ENCODE measurements at places on chromosomes 1 and 21. TPM values are rescaled to one million over a fixed set of nuclear protein-coding genes. Genes with fewer than 3 reads are reported as not detected.

GRCh38 chr1:230407351-230407750 lies 18.8 kb downstream of the PGBD5 start:
- H3K27ac ChIP-seq: no peak overlapping the region
- H3K27me3 ChIP-seq: no peaks in the 10 kb centered on the region
- H3K4me3 ChIP-seq: no peak overlapping the region

DNA sequence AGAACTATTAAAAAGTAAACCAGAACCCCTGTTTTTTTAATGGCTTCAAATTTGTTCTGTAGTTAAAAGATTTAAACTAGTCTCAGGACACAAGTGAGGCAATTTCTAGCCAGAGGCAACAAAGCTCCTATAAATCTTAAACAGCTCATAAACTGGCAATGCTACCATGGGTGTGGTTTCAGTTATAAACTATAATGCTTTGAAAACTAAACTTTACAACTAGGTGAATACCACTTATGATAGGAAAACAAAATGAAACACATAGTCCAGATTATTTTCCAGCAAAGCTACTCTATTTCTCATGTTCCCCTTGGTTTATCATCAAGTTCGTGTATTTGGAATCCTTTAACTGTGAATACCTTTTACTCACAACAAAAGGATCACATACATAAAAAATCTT lies 282.5 kb downstream of the VAV3 start:
- no peak overlapping the region for H3K4me3 ChIP-seq
- H3K36me3 ChIP-seq: no peaks in the 10 kb centered on the region
- H3K27ac ChIP-seq: no peak overlapping the region
- no peaks in the 10 kb centered on the region for H3K4me1 ChIP-seq
- no peaks in the 10 kb centered on the region for H3K27me3 ChIP-seq

DNA sequence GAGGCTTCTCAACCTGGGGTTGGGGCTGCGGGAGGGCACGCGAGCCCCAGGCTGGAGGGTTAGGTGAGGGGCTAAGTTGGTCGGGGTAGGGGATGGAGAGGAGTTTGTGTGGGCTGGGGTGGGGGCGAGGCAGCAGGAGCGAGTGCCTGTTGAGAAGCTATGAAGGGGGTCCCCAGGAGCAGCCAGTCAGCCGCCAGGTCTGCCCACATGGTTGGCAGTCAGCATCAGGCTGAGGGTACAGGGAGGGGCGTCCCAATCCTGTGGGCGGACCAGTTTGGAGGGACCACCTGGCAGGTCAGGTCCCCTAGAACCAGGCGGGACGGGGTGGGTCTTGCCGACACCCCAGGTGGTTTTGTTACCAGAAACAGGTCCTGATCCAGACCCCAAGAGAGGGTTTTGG lies 400 bp upstream of the TRIM17 start:
- H3K4me3 ChIP-seq: no peak overlapping the region
- H3K36me3 ChIP-seq: no peaks in the 10 kb centered on the region
- H3K4me1 ChIP-seq: peaks cover 7% of the 10 kb centered on the region
- peaks cover 30% of the 10 kb centered on the region for H3K27me3 ChIP-seq

GRCh38 chr1:85756864-85757263 lies 48.6 kb upstream of the ZNHIT6 start:
- no peak overlapping the region for H3K27ac ChIP-seq
- no peaks in the 10 kb centered on the region for H3K27me3 ChIP-seq
- no peaks in the 10 kb centered on the region for H3K36me3 ChIP-seq
- no peak overlapping the region for H3K4me3 ChIP-seq

GRCh38 chr1:33428661-33429060 lies 2.2 kb downstream of the PHC2 start:
- H3K27me3 ChIP-seq: peaks cover 6% of the 10 kb centered on the region
- no peak for DNase-seq
- no peaks in the 10 kb centered on the region for H3K4me1 ChIP-seq
- peak overlapping the region; percentile 21 for H3K27ac ChIP-seq

DNA sequence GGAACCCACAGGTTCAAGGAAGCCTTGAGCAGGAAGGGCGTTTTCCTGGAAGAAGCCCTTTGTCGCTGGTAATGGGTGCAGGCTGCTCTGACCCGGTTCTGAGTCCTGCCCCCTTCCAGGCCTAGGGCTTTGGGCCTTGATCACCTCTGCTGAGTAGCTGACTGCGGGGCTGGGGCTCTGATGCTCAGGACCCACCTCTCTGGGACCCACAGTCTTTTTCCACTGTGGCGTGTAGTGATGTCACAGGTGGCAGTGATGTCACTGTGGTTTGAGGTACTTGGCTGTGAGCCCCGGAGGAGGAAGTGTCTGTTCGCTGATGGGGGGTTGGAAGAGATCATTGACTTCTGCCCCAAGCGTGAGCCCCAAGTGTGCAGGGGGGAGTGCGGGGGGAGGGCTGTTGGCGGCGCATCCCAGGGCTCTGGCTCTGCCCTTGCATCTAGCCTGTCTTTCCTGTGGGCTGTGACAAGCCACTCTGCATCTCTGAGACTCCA lies 6.9 kb downstream of the TNFRSF1B start:
- H3K36me3 ChIP-seq: no peaks in the 10 kb centered on the region
- H3K4me1 ChIP-seq: peaks cover 30% of the 10 kb centered on the region
- H3K4me3 ChIP-seq: no peak overlapping the region
- peaks cover 6% of the 10 kb centered on the region for H3K27me3 ChIP-seq
- peak overlapping the region; percentile 37 for H3K27ac ChIP-seq

- no peak overlapping the region for H3K4me3 ChIP-seq
- no peaks in the 10 kb centered on the region for H3K27me3 ChIP-seq
Observed at GRCh38 chr1:184945678-184946412, 28.5 kb downstream of the NIBAN1 start.

DNA sequence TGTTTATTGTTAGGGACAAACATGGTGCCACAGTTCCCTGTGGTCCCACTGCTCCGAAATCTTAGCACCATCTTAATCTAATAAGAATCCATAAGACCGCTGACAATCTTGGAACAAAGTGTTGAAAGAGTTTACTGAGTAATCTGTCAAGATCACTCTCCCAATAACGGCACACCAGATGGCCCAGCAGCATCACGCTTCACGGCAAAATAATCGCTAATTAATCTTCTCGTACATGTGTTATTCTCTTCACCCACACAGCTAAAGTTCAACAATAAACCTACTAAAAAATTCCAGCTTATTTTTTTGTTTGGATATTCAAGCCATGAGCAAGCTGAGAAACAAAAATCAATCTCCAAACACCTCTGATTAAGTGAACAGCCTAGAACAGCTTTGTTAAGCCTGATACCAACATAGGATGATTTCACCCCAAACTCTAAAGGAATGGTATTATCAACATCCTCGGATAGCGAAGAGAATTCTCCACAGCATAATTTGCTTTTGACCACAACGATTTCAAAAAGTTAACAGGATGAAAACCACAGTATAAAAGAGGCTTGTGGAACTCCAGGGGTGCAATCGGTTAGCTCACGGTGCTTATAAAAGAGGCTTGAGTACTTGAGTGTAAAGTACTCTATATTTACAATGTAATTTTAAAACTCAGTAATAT lies 329.9 kb upstream of the GREM2 start:
- DNase-seq: peak; percentile 4
- no peak overlapping the region for H3K27ac ChIP-seq
- H3K36me3 ChIP-seq: no peaks in the 10 kb centered on the region
- no peak overlapping the region for H3K4me3 ChIP-seq
- no peaks in the 10 kb centered on the region for H3K27me3 ChIP-seq
- H3K4me1 ChIP-seq: no peaks in the 10 kb centered on the region

GRCh38 chr1:196678510-196678884 lies 26.7 kb downstream of the CFH start:
- H3K4me3 ChIP-seq: no peak overlapping the region
- H3K36me3 ChIP-seq: no peaks in the 10 kb centered on the region
- no peaks in the 10 kb centered on the region for H3K4me1 ChIP-seq
- DNase-seq: peak; percentile 29

DNA sequence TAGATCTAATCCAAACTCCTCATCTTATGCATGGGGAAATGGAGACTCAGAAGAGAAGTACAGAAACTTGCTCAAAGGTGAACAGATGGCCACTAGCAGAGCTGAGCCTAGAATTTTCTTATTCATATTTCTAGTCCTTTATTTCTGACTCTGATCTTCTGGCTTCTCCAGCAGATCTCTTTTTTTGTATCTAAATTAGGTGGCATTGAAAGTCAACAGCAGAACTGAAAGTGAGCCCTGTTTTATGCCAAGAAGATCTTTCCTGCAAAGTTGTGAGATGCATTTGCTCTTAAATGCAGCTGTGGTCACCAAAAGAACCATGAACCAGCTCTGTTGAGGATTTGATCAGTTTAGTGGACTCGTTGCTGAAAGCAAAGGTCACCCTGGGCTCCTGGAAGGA lies 75.5 kb downstream of the KAZN start:
- no peak overlapping the region for H3K4me3 ChIP-seq
- H3K4me1 ChIP-seq: peaks cover 1% of the 10 kb centered on the region
- DNase-seq: no peak
- no peak overlapping the region for H3K27ac ChIP-seq

DNA sequence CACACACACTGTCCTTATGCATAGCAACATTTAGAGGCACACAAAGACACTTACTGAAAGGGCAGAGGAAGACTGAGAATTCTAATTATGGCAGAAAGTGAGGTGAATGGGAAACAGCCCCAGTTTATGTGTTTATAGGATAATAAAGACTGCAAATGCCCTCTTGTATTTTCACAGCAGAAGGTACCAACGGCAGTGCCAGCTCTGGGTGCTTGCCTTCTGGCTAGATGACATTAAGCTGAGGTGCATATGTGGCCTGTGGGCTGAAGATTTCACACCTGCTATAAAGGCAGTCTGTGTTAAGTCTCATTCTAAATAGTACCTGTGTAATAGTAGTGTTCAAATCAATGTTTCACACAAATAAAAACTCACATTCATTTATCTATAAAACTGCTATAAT lies 347.2 kb upstream of the ZRANB2 start:
- H3K4me3 ChIP-seq: no peak overlapping the region
- no peaks in the 10 kb centered on the region for H3K36me3 ChIP-seq
- no peak for DNase-seq
- H3K27me3 ChIP-seq: no peaks in the 10 kb centered on the region
- H3K4me1 ChIP-seq: no peaks in the 10 kb centered on the region

DNA sequence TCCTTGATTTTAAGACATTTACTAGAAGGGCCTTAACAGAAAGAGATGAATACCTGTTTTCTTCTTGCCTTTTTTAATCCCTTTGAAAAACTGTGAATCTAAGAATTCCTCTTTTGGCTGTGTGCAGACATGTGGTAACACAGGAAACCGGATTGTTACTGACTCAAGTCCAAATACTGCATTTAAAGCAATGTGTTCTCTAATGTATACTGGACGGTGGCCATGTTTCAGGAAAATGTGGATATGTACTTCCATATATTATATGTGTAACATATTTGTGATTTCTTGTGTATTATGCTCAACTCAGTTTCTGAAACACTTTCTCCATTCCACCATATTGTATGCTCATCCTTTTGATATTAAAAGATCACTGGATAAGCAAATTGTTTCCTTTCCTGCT lies 185.1 kb downstream of the LRRC7 start:
- H3K4me1 ChIP-seq: no peaks in the 10 kb centered on the region
- peak; percentile 38 for DNase-seq
- no peak overlapping the region for H3K27ac ChIP-seq
- H3K27me3 ChIP-seq: no peaks in the 10 kb centered on the region
- no peak overlapping the region for H3K4me3 ChIP-seq

- no peaks in the 10 kb centered on the region for H3K27me3 ChIP-seq
- DNase-seq: peak; percentile 72
- no peaks in the 10 kb centered on the region for H3K36me3 ChIP-seq
- no peak overlapping the region for H3K4me3 ChIP-seq
Observed at GRCh38 chr21:46598581-46599572, 6.0 kb downstream of the S100B start.

- DNase-seq: peak; percentile 46
- H3K27me3 ChIP-seq: peaks cover 34% of the 10 kb centered on the region
- H3K36me3 ChIP-seq: no peaks in the 10 kb centered on the region
Observed at GRCh38 chr1:235648407-235648907, 1.1 kb downstream of the GNG4 start.

DNA sequence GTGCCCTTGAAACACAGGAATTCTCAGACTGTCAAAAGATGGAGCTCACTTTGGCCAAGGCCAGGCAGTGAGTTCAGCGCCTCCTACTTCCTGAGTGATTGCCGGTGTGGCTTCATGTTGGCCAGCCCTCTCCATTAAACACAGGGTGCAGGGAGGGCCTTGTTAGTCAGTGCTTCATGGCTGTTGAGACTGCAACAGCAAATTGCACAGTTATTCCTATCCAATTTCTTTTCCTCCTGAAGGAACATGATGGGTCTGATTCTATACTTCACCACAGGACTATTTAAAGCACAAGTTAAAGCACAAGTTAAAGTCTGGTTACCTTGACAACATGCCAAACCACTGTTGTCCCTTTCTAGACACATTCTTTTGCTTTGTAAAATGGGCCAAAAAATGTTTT lies 156.6 kb downstream of the SIPA1L2 start:
- no peaks in the 10 kb centered on the region for H3K27me3 ChIP-seq
- no peak overlapping the region for H3K27ac ChIP-seq
- peak; percentile 39 for DNase-seq
- H3K36me3 ChIP-seq: peaks cover 9% of the 10 kb centered on the region
- H3K4me3 ChIP-seq: no peak overlapping the region
- peaks cover 20% of the 10 kb centered on the region for H3K4me1 ChIP-seq

- no peaks in the 10 kb centered on the region for H3K27me3 ChIP-seq
- no peak overlapping the region for H3K27ac ChIP-seq
- no peaks in the 10 kb centered on the region for H3K4me1 ChIP-seq
- no peak for DNase-seq
Observed at GRCh38 chr21:38181096-38181495, 75.7 kb upstream of the KCNJ15 start.

DNA sequence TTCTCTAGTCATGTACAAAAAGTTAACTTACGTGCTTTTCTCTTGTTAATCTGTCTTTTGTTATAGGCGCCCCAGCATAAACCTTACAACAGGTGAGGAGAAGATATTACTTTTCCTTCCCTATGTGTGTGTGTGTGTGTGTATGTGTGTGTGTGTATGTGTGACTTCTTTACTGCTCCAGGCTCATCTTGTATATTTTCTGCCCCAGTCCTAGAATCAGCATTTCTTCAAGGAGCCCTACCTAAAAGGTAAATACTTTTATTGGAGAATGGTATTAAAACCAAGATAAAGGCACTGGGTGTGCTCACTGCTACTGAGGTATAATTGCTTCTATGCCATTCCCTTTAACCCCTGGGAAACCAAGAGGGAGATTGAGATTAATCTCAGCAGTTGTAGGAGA lies 129.8 kb downstream of the PLPPR5 start:
- H3K27me3 ChIP-seq: no peaks in the 10 kb centered on the region
- H3K36me3 ChIP-seq: no peaks in the 10 kb centered on the region

The CFAP45 gene
- total RNA-seq: 29.5 TPM

The ZNF496 gene
- total RNA-seq: 43.4 TPM

The MAP10 gene
- total RNA-seq: 3.0 TPM

The IFNLR1 gene
- 2.4 TPM for total RNA-seq

The RPE65 gene
- not detected for total RNA-seq

The FAM163A gene
- total RNA-seq: not detected
